ENCODE measurements at places on chromosomes 2 and 18.

GRCh38 chr2:145919477-145919876, 1399.6 kb upstream of the ZEB2 start:
- no peaks in the 10 kb centered on the region for H3K27me3 ChIP-seq
- H3K4me3 ChIP-seq = no peak overlapping the region
- no peak for DNase-seq
- H3K4me1 ChIP-seq = no peaks in the 10 kb centered on the region
- H3K36me3 ChIP-seq = no peaks in the 10 kb centered on the region
- H3K27ac ChIP-seq = no peak overlapping the region

DNA sequence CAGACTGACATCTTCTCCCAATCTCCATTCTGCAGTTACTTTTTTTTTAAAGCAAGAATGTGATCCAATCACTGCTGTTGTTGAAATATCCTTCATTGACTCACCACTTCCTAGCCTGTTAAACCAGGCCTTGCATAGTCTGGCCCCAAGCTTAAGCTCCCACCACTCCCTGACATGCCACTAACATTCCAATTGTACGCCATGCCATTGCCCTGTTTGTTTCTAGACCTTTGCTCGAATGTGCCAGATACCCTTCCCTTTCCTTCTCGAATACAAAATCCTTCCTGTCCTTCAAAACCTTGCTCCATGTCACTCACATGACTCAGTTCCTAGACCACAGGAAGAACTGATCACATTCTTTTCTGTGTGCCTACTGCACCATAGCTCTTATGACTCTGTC, 224.2 kb downstream of the CYRIA start:
- DNase-seq = no peak
- no peak overlapping the region for H3K4me3 ChIP-seq
- no peaks in the 10 kb centered on the region for H3K4me1 ChIP-seq
- H3K27ac ChIP-seq = no peak overlapping the region
- no peaks in the 10 kb centered on the region for H3K36me3 ChIP-seq

DNA sequence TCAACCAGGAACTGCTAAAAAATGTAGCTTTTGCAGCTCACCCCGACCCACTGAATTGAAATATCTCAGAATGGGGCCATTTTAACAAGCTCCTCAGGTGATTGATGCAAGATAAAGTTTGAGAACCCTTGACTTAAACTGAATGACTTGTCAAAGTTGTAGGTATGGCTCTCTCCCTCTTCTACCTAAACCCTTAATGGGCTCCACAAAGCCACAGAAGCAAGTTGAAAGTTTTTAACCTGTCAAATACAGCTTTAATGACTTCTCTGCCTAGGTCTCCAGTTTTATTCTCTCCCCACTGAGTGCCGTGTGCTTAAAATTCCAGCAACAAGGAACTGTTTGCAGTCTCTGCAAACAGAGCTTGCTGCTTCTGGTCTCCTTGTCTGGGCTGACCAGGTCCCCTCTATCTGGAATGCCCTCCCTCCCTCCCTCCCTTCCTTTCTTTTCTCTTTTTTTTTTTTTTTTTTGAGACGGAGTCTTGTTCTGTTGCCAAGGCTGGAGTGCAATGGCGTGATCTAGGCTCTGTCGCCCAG, 19.7 kb upstream of the RNF125 start:
- H3K36me3 ChIP-seq = no peaks in the 10 kb centered on the region
- no peak for DNase-seq
- no peaks in the 10 kb centered on the region for H3K4me1 ChIP-seq

- H3K4me1 ChIP-seq = peaks cover 66% of the 10 kb centered on the region
- peak overlapping the region; percentile 53 for H3K4me3 ChIP-seq
- no peak overlapping the region for H3K27ac ChIP-seq
- no peaks in the 10 kb centered on the region for H3K36me3 ChIP-seq
Measured at GRCh38 chr2:170820757-170821530, 4.3 kb downstream of the GAD1 start.

DNA sequence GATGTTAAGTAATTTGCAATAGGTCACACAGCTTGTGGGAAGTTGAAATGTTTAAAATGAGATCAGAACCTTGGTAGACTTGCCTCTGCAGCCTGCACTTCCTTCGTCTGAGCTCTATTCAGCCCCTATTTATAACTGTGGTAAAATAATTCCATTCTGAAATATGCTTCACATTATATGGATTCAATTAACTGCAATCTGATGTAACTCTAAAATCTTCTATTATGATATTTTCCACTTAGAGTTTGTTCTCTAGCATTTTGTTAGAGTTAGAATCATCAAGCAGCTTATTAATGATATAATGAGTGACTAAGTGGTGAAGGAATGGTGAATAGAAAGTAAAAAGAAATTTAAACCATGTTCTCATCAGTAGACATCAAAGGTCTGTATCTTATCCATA, 139.6 kb upstream of the ARHGAP28 start:
- no peaks in the 10 kb centered on the region for H3K4me1 ChIP-seq
- H3K27ac ChIP-seq = no peak overlapping the region
- no peak overlapping the region for H3K4me3 ChIP-seq
- no peaks in the 10 kb centered on the region for H3K27me3 ChIP-seq
- H3K36me3 ChIP-seq = no peaks in the 10 kb centered on the region

- H3K4me1 ChIP-seq = peaks cover 73% of the 10 kb centered on the region
- no peak for DNase-seq
- H3K27ac ChIP-seq = no peak overlapping the region
- H3K4me3 ChIP-seq = peak overlapping the region; percentile 5
- H3K27me3 ChIP-seq = no peaks in the 10 kb centered on the region
Measured at GRCh38 chr2:171084128-171084527, 76.6 kb downstream of the TLK1 start.

- no peak overlapping the region for H3K4me3 ChIP-seq
- H3K36me3 ChIP-seq = no peaks in the 10 kb centered on the region
- no peak overlapping the region for H3K27ac ChIP-seq
Measured at GRCh38 chr18:62396967-62397366, 71.9 kb downstream of the TNFRSF11A start.

GRCh38 chr2:238203973-238204683, 633 bp upstream of the ILKAP start:
- H3K27me3 ChIP-seq = no peaks in the 10 kb centered on the region
- H3K27ac ChIP-seq = peak overlapping the region; percentile 83
- peak overlapping the region; percentile 76 for H3K4me3 ChIP-seq
- no peaks in the 10 kb centered on the region for H3K36me3 ChIP-seq
- peaks cover 39% of the 10 kb centered on the region for H3K4me1 ChIP-seq

DNA sequence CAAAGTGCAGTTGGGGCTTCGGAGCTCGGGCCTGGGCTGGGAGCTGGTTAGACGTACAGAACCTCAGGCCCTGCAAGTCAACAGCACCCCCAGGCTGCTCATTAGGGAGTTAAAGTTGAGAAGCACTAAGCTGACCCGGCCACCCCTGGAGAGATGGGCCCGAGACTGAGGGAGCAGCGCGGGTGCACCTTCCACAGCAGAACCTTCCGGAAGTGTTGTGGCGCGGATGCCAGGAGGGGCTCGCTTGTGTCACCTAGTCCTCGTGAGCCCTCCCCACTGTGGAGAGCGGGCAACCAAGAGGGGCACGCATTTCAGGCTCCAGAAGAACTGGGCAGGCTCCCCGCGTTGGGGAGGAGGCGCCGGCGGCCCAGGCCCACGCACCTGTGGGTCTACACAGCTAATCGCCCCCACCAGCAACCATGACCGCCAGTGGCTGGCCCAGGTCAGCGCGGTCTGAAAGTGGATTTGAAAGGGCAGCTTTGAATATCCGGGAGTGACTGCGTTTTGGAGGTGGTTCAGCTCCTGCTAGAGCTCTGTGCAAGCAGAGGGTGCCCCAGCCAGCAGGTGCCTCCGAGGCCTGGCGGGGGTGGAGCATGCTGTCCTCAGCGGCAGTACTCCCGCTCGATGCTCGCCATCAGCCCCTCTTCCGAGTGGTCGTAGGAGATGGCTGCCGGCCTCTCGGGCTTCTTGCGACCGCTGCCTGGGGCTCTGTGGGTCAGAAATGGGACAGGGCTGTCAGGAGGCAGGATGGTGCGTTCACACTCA, 15.1 kb downstream of the KLF11 start:
- H3K4me3 ChIP-seq = no peak overlapping the region
- H3K27ac ChIP-seq = no peak overlapping the region
- H3K27me3 ChIP-seq = no peaks in the 10 kb centered on the region
- DNase-seq = no peak
- H3K4me1 ChIP-seq = no peaks in the 10 kb centered on the region

- DNase-seq = no peak
- no peaks in the 10 kb centered on the region for H3K27me3 ChIP-seq
- H3K27ac ChIP-seq = no peak overlapping the region
Measured at GRCh38 chr2:113080134-113080533, 12.4 kb downstream of the IL1F10 start.

GRCh38 chr2:129118296-129118695, 799.6 kb upstream of the HS6ST1 start:
- no peak overlapping the region for H3K4me3 ChIP-seq
- no peaks in the 10 kb centered on the region for H3K4me1 ChIP-seq
- H3K27me3 ChIP-seq = no peaks in the 10 kb centered on the region
- no peak overlapping the region for H3K27ac ChIP-seq
- no peaks in the 10 kb centered on the region for H3K36me3 ChIP-seq
- DNase-seq = no peak

DNA sequence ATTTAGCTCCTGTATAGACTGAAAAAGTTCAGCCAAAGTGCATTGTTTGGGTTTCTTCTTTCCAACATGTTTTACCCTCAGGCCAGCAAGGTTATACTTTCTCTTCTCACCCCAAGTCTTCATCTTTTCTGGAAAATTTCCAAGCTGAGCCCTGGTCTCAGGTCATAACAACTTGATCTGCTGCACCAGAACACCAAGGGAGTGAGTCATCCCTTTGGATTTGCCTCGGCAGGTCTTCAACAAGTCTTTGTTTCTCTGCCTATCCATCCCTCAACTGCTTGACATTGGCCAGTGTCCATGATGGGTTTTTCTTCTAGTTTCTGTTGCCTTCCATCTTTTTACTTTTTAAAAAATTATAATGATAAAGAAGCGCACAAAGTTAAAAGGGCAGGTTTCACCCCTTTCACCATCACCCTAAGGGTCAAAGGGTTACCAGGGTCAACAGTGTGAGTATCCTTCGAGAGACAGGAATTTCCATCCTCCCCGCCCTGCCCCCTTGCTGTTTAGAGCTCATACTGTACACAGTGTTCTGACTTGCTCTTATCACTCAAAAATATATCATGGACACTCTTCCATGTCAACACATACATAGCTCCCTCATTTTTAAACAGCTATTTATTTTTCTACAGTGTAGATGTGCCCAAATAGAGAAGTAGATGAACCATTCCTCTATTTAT, 5.7 kb upstream of the SPATS2L start:
- H3K36me3 ChIP-seq = no peaks in the 10 kb centered on the region
- H3K4me1 ChIP-seq = peaks cover under 1% of the 10 kb centered on the region
- H3K27me3 ChIP-seq = no peaks in the 10 kb centered on the region
- no peak overlapping the region for H3K27ac ChIP-seq
- DNase-seq = no peak
- no peak overlapping the region for H3K4me3 ChIP-seq

DNA sequence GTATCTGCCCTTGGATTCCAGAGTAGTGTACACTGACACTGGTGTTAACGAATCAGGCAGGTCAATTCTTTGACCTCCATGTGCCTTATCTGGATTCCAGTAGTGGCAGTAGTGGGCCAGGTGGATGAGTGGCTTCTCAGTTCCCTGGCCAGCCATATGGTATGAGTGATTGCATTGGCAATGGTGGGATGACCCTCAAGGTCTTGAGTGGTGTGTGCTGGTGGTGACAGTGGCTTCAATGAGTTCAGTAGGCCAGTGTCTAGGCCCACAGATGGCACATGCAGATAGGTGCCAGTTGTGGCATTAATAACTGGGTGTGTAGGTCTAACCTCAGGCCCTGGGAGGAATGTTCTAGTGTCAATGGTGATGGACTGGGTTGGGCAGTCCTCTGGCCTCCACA, 674.1 kb upstream of the NXPH2 start:
- H3K27ac ChIP-seq = no peak overlapping the region
- no peaks in the 10 kb centered on the region for H3K27me3 ChIP-seq
- no peaks in the 10 kb centered on the region for H3K36me3 ChIP-seq
- H3K4me3 ChIP-seq = no peak overlapping the region
- H3K4me1 ChIP-seq = no peaks in the 10 kb centered on the region

- H3K4me1 ChIP-seq = no peaks in the 10 kb centered on the region
- no peak overlapping the region for H3K27ac ChIP-seq
- H3K36me3 ChIP-seq = no peaks in the 10 kb centered on the region
- DNase-seq = no peak
- no peaks in the 10 kb centered on the region for H3K27me3 ChIP-seq
Measured at GRCh38 chr2:155997538-155997937, 335.0 kb downstream of the NR4A2 start.

DNA sequence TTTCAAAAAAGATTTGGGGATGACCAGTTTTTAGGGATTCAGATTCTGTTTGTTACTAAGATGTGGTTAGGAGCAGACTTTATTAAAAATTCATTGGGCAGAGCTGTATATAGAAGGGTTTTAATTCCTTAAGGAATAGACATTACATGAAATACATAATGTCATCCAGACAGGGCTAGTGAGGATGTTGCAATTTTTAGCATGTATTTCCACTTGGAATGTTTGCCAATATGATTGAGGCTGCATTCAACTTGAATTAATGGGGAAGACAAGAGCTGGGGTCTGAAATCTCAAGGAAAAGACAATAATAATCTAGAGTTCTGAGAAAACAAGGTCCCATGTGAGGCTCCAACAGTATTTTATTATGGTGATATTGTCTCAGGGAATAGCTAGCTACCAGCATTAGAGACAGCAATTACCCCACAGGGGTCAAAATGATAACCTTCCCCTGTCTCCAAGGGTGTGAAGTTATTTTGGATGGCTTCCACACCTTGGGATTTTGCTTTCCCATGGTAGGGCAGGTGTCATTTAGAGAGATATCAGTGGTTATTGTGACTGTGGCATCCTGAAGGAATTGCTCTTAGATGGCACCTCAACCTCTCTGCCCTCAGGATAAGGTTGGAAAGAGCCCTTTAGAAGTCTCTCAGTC, 60.2 kb downstream of the VSNL1 start:
- H3K27me3 ChIP-seq = no peaks in the 10 kb centered on the region
- no peak overlapping the region for H3K4me3 ChIP-seq
- H3K27ac ChIP-seq = no peak overlapping the region
- no peak for DNase-seq
- H3K4me1 ChIP-seq = no peaks in the 10 kb centered on the region

DNA sequence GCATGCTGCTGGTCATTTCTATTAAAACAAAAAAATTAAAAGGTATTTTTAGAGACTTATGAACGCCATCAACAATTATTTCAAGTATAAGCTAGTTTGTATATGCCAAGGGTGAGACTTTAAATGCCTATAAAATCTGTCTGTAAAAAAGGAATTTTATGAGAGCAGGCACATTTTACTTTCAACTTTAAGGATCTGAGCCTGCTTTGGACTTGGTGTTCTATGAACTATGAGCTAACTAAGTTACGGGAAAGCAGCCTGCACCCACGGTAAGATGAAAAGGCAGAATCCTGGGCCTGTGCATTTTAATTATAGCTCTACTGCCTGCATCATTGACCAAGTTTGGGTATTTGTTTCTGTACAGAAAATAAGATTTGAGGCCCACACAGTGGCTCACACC, 95.4 kb downstream of the PLEKHM3 start:
- no peaks in the 10 kb centered on the region for H3K27me3 ChIP-seq
- no peak overlapping the region for H3K4me3 ChIP-seq
- H3K36me3 ChIP-seq = no peaks in the 10 kb centered on the region
- no peak for DNase-seq

DNA sequence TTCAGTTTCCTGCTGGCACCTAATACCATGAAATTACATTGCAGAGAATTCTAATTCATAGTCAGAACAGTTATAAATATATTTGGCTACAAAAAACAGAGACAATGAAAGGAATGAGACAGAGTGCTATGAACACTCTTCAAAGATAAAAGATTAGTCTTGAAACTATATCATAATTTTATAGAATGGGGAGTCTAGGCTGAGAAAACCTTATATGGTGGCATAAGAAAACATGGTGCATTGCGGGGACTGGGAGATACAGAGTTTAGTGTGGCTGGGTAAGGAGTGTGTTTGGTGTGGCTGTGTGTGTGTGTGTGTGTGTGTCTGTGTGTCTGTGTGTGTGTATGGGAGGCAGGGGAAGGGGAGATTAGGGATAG, 64.5 kb upstream of the CTLA4 start:
- no peak overlapping the region for H3K4me3 ChIP-seq
- no peaks in the 10 kb centered on the region for H3K36me3 ChIP-seq
- H3K27me3 ChIP-seq = no peaks in the 10 kb centered on the region
- peaks cover 30% of the 10 kb centered on the region for H3K4me1 ChIP-seq
- DNase-seq = no peak
